ENCODE measurements at places on chromosomes 2 and 18. TPM values are rescaled to one million over a fixed set of nuclear protein-coding genes. Genes with fewer than 3 reads are reported as not detected.

DNA sequence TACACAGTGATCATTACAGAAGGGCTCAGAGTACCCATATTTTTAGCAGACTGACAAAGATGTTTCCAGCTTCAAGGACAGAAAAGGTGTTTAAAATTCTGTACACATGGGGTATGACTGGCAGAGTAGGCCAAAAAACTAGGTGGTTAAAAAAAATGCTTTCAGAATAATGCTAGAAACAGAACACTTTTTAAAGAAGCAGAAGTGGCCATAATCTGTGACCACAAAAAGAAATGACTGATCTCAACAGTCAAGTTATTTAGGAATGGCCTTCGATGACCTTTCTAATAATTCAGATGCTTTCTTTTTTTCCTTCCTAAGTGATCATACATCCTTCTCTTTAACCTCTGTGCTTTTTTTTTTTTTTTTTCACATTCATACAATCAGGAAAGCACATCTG, 4.1 kb upstream of the AQP4 start:
- no peaks in the 10 kb centered on the region for H3K4me1 ChIP-seq
- no peak overlapping the region for H3K4me3 ChIP-seq
- peaks cover 5% of the 10 kb centered on the region for H3K27me3 ChIP-seq
- H3K27ac ChIP-seq: no peak overlapping the region
- no peaks in the 10 kb centered on the region for H3K36me3 ChIP-seq

GRCh38 chr2:28855977-28856376, 14.1 kb downstream of the TRMT61B start:
- peaks cover 16% of the 10 kb centered on the region for H3K36me3 ChIP-seq
- no peak overlapping the region for H3K4me3 ChIP-seq
- peaks cover 2% of the 10 kb centered on the region for H3K4me1 ChIP-seq
- no peaks in the 10 kb centered on the region for H3K27me3 ChIP-seq
- no peak overlapping the region for H3K27ac ChIP-seq
- DNase-seq: no peak

DNA sequence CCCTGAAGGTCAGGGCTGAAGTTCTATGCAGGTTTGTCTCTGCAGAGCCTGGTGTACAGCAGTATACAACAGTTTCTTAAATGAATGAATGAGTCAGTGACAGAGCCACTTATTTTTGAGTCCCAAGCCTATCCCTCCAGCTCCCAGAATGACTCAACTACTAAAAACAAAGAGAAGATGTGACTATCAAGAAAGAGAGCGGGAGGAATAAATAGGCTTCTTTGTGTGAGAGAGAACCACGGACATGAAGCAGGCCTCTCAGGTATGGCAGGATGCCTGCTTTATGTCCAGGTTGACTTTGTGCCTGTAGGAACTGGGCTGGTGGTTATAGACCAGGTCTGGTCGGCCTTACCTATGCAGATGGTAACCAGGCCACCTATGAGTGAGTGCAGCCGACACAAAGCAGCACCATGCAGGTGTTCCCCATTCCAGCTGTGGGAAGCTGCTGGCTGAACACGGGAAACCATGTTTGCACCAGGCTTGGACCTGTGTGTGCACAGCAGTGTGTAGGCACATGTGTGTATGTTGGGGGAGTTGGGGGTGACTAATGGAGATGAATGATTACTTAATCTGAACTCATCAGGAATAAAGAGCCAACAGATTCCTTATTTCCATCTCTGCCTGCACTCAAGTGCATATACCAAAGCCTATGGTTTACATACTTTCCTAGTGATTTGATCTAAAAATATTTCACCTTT, 171.0 kb downstream of the OSR1 start:
- no peaks in the 10 kb centered on the region for H3K36me3 ChIP-seq
- no peak overlapping the region for H3K4me3 ChIP-seq
- H3K27ac ChIP-seq: no peak overlapping the region
- H3K4me1 ChIP-seq: no peaks in the 10 kb centered on the region
- peaks cover 2% of the 10 kb centered on the region for H3K27me3 ChIP-seq

- no peaks in the 10 kb centered on the region for H3K36me3 ChIP-seq
- no peak overlapping the region for H3K27ac ChIP-seq
- no peak for DNase-seq
- no peaks in the 10 kb centered on the region for H3K4me1 ChIP-seq
- H3K4me3 ChIP-seq: no peak overlapping the region
Observed at GRCh38 chr2:100040906-100041305, 101.5 kb downstream of the AFF3 start.

Gene UGT1A3
- not detected for total RNA-seq

DNA sequence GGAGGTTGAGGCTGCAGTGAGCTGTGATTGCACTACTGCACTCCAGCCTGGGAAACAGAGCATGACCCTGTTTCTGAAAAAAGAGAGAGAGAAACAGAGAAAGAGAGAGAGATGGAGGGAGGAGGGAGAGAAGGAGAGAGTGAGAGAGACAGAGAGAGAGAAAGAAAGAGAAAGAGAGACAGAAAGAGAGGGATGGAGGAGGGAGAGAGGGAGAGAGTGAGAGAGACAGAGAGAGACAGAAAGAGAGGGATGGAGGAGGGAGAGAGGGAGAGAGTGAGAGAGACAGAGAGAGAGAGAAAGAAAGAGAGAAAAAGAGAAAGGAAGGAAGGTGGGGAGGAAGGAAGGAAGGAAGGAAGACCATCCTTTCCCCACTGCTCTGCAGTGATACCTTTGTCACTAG, 48.1 kb upstream of the ACKR3 start:
- H3K36me3 ChIP-seq: no peaks in the 10 kb centered on the region
- no peaks in the 10 kb centered on the region for H3K4me1 ChIP-seq
- DNase-seq: no peak
- H3K27me3 ChIP-seq: no peaks in the 10 kb centered on the region
- H3K4me3 ChIP-seq: no peak overlapping the region
- no peak overlapping the region for H3K27ac ChIP-seq

DNA sequence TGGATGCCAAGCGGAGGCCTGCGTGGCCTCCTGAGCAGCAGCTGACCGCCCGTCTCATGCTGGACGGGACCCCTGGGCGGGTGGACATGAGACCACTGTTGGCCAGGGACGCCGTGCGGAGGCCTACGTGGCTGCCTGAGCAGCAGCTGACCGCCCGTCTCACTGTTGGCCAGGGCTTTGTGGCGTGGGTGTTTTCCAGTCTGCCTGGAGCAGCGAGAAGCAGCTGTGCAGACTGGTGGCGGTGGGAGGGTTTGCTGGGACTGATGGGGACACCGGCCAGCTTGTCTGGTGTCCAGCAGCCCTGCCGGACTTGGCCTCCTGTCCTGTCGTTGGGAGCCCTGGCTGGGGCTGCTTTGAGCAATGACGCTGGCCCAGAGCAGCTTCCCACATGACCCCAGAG, 5.8 kb upstream of the D2HGDH start:
- H3K36me3 ChIP-seq: peaks cover 15% of the 10 kb centered on the region
- H3K4me1 ChIP-seq: peaks cover 30% of the 10 kb centered on the region
- no peak overlapping the region for H3K4me3 ChIP-seq
- H3K27ac ChIP-seq: no peak overlapping the region
- DNase-seq: no peak
